ENCODE measurements at places on chromosomes 6 and 20.
A peak's percentile ranks its signal among the peaks of the same experiment; 100 is the strongest.

DNA sequence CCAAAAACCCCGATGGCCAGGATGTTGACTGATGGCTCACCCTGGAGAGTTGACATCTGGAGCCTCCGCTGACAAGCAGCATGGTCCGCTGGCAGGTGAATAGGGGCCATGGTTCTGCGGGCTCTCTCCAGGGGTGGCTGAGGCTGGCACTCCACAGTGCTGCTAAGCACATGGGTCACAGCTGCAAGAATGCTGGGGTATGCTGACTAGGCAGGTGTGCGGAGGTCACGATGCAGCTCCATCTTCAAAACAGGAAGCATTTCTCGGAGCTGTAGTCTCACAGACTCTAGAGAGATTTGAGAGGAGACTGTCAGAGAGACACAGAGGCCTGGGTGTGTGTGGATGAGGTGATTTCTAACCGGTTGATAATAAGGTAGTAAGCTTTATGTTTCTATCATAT lies 341.6 kb downstream of the NRN1 start:
- no peak for DNase-seq

- no peak for DNase-seq
Observed at GRCh38 chr20:5539691-5540090, 210.5 kb upstream of the SHLD1 start.

GRCh38 chr6:126072172-126072571 lies 85.8 kb downstream of the TRMT11 start:
- no peak for DNase-seq

- DNase-seq, result no peak
Observed at GRCh38 chr6:15739353-15739752, 76.5 kb upstream of the DTNBP1 start.

DNA sequence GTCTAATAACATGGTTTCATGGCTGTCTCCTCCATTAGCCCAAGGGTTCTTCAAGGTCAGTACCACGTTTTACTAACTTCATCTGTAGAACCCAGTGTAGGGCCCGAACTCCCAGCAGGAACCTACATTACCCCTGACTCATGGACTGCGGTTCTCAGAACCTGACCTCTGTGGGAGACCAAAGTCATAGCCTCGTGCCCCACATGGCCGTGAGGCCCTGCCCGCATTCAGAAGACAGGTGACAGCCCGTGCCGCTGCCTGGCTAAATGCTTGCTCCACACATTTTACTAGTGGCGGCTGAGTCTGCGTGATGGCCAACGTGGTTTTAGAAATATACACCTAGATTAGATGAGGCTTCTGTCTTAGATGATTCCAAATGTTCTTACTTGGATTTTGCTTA lies 94.9 kb downstream of the CDH4 start:
- no peak for DNase-seq

GRCh38 chr6:82751718-82752117 lies 313.9 kb downstream of the UBE3D start:
- no peak for DNase-seq

DNA sequence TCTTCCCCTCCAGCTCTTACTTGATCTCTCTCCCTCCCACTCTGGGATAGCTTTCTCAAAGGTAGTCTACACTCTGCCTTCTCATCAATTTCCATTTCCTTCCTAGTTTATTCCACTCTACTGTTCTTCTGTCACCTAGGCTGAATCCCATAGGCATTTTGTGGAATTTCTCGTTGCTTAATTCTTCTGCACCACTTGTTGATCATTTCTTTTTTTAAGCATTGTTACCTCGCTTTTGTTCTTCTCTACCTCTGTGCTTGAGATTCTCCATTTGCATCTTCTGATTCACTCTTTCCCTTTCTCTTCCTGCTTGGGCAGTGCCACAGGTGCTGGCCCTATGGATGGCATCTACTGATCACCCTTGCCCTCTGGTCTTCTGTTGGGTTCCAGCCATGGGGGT lies 567.2 kb downstream of the CDH26 start:
- no peak for DNase-seq

GRCh38 chr6:56349194-56349593 lies 101.8 kb upstream of the COL21A1 start:
- no peak for DNase-seq

- DNase-seq, result peak; percentile 97
Observed at GRCh38 chr6:31114541-31114878, at the start of gene PSORS1C1. TSS of gene PSORS1C1 (plus strand) at chr6:31114800. CDS start at chr6:31129633, 14,833 bp downstream.

DNA sequence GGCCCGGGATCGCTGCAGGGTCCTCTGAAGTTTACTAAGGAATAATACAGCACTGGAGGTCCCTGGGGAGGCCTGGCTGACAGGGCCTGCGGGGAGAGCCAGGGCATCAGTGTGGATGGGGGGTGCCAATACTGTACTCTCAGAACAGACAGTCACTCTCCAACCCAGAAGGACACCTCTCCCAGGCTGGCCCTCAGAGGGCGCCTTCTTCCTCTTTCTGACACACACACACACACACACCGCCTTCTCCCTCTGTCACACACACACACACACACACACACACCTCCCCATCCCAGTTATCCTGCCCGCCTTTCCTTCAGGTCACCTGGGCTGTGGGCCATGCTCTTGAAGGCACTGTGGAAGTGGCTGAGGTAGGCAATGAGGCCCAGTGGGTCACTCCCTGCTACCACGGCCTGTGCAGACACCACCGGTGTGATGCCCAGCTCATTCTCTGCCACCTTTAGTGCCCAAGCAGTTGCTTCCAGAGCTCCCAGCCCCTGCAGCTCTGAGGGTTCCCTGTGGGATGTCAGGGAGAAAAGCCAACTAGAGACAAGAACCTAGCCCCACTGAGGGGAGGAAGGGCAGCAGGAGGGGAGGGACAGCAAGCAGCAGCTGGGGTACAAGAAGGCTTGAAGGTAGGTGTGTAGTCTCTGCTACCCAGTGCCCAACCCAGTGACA lies 7.5 kb downstream of the SMPD2 start:
- DNase-seq, result no peak

- no peak for DNase-seq
Observed at GRCh38 chr6:138465007-138465645, 34.2 kb downstream of the NHSL1 start.

DNA sequence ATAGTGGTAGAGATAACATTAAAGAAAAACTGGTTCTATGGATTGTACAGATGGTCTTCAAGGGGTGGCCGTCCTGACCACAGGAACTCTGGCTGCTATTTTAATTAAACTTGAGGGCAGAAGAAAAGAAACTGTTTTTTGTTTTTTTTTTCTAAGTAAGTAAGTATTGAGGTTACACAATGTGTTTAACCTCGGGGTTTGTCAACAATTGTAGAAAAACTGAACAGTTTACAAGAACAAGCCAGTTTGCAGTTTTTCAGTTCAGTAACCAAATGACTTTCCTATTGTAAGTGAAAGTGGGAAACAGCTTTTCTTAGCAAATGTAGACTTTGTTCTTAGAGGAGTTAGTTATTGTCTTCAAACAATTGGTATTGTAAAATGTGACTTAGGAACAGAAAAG lies 77.0 kb downstream of the PLCB1 start:
- DNase-seq, result no peak

DNA sequence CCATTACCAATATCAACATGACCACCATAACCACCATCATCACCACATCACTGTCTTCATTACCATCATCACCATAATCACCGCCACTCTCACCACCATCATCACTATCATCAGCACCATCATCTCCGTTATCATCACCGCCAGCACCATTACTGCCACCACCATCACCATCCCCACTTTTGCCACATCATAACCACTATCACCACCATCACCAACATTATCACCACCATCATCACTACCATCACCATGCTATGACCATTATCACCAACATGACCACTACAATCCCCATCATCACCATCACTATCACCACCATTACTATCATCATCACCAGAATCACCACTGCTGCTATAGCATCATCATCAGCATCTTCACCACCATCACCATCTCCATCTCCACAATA lies 25.7 kb downstream of the CST2 start:
- no peak for DNase-seq

DNA sequence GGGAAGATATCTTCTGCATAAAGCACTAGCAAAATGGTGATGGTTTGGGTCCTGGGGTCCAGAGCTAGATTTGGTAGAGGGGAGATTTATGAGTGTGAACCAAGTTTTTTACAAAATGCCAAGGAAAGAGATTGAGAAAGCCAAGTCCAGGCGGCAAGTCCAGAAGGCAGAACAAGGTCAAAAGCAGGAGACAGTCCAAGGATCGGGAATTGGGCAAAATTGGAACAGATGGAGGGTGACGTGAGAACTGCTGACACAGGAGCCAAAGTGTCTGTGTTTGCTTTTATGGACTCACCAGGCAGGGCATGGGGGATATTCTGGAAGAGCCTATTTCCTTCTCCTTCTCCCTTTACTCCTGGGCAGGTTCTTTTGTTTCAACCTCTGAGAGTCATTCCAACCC lies 4.1 kb downstream of the NHLRC1 start:
- DNase-seq, result no peak

GRCh38 chr6:144888621-144889020 lies 603.5 kb downstream of the UTRN start:
- DNase-seq, result no peak

DNA sequence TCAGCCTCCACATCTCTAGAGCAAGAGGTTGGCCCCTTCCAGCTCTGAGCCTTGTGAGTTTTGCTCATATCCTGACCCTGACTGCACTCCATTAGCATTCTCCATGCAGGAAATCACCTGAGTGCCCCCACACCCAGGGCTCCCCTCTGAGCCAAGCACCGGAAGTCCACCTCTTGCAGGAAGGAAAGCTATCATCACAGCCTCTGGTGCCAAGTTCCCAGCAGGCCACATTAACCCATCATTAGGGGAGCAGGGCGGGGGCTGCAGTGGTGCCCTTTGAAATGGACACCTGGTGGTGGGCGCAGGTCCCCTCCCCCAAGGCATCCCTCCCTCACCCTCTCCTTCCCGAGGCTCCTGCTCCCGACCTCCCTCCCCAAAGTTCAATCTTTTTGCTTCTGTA lies 16.1 kb downstream of the GRM4 start:
- DNase-seq, result no peak

GRCh38 chr20:10369723-10370090 lies 64.3 kb downstream of the MKKS start:
- DNase-seq, result no peak

- peak; percentile 99 for DNase-seq
Observed at GRCh38 chr6:31815025-31815838, at the start of the genes HSPA1A and HSPA1L. TSS of gene HSPA1A (plus strand) at chr6:31815543. CDS start at chr6:31815757, 214 bp downstream. TSS of gene HSPA1L (minus strand) at chr6:31815283. CDS start at chr6:31811972, 3,311 bp downstream.

Measured in sigmoid colon (tissue), 7 donors.